CD4-positive, alpha-beta memory T cell (primary cell): ENCODE measurements at places on chromosomes 1 and 21.
A peak's percentile ranks its signal among the peaks of the same experiment; 100 is the strongest.

DNA sequence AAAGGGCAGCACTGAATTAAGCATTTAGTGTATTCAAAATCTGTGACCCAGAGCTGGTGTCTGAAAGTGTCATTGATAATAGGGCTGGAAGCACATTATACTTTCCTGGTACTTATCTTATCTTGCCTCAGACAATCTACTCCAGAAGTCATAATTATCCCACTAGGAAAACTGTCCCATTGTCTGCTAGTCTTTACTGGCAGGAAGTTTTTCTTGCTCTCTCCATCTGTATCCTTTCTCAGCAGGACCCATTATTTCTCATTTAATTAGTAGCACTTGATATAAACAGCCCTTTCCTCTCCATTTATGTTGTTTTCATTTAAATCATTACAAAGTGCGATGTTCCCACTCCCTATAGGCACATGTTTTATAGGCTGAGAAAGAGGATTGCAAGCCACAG, 36.5 kb upstream of the BARHL2 start:
- no peak for DNase-seq

DNA sequence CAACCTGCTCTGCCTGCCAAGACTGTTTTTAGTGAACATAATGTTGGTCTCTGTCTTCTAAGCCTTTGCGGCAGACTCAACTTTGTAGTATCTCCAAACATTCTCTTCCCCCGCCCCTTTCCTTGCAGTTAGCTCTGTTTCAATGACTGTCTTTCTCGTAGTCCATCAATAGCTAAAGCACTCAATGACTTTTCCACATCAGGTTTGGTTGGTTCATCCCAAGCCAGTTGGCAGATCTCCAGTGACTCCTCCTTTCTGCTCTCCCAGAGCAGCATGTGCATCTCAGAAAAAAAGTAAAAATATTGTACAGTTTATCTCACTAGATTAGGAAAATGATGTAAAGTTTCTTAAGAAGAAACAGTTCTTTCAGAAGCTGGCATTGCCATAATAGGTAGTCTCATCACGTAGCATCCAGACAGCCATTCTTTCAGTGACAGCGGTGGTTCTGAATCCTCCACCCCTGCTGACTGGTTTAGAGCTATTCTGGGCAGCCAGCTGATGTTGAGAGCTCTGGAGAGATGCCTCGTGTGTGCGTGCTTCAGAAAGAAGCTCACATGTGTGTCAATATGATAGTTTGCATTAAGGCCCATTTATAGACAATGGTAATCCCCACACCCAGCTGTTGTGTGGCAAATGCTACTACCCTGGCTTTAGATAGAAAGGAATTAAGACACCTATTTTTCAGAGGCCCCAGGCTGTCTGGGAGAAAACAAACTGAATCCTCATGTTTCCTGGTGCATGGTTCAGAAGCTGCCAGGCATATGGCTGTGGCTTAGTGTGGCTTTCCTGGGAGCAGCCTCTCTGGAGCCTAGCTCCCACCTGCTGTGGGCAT, 53.2 kb downstream of the CNN3 start:
- no peak for DNase-seq

GRCh38 chr1:28193701-28194161, 17.2 kb upstream of the PTAFR start:
- no peak for DNase-seq

DNA sequence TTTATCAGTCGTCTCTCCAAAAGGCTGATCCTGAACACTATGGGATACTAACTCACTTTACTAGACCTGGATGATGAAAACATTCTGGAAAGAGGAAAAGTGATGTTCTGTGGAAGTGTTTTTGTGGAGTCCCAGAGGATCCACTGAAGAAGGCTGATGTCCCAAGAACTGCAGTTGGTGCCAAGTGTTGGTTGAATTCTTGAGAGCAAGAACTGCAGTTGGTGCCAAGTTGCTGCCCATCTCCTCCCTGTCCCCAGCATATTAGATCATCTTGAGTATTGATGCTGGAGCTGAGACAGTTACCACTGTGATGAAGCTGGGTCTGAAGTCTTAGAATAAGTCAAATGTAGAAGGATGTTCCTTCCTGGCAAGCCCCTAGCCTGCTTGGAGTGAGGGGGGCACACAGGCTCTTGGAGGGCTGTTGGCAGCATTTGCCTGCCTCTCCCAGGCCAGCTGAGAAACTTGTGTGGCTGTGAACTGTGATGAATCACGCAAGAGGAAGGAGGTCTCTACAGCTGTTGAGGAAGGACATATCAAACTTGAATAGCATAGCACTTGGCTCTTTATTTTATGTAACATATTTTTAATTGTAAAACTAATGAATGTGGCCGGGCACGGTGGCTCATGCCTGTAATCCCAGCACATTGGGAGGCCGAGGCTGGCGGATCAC, 48.1 kb downstream of the DNAJC6 start:
- DNase-seq: no peak

DNA sequence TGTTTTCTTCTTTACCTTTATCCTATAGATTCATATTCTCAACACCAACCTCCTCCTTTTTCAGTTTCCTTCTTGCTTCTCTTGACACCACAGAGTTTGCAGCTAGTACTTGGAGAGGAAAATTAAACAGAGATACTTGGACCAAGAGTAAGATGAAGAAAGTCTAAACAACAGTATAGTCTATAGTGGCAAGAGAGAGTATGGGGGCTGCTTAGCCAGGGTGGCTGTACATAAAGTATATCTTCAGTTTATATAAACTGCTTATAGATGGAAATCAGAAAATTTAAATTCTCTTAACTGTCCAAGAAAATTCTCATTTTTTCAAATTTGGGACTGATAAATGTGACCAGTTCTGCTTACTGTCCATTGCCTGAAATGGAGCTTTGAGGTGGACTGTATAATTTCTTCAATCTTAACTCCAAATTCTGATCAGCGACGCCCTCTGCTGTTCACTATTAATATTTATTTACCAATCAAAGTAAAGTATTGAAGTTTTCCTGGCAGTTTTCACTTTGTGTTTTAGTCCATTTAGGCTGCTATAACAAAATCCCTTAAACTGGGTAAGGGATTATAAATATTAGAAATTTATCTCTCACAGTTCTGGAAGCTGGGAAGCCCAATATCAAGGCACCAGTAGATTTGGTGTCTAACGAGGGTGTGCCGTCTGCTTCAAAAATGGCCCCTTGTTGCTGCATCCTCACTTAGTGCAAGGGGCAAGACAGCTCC, 14.8 kb upstream of the METTL18 start:
- peak; percentile 37 for DNase-seq

DNA sequence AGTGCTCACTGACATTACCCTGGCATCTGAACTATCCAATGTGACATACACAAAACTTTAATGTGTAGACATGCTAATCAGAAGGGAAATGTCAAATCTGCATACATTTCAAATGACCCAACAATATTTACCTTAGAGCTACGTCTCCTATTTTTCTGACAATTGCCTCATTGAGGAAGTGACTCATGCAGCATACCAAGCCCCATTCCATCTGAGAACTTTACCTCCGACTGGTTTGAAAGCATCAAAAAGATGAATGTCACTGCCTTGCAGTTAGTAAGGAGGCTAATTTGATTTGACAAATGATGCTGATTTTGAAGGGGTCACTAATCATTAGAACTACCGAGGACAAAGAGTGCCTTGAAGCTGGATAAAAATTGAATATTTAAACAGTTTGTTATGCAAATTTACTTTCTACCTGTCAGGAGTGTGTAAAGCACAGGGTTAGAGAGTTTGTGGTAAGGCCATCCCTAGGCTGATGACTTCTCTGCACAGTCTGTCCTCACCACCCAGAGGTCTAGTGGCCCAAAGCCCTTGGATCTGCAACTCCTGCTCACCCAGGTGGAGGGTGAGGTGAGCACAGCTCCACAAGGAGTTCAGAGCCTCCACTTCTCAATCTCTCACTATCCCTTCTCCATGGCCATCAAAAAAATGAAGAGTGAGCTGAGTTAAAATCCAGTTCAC, 500.3 kb upstream of the C1orf87 start:
- no peak for DNase-seq

DNA sequence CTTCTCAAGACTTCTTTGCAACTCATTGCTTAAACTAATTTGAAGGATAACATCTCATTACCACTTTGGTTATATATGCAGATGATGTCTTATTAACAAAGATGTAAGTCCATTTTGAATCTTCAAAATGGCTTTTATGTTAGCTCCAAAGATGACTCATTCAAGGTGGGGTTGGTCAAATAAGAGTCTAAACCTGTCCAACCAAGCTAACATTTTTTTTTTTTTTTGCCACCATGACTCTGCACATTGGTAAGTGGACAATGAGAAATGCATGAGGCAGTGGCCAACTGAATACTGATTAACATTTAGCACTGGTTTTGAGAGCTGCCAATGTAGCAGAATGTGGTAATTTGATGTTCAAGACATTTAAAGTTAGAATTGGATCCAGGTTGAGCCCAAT, 278 bp upstream of the KRTAP27-1 start:
- DNase-seq: no peak

- DNase-seq: no peak
Observed at GRCh38 chr1:110607536-110608230, 1.5 kb upstream of the KCNA2 start.

GRCh38 chr1:112826217-112826944, 111.2 kb upstream of the PPM1J start:
- DNase-seq: no peak

- peak; percentile 26 for DNase-seq
Observed at GRCh38 chr1:36703526-36704208, 221.0 kb upstream of the CSF3R start.

- no peak for DNase-seq
Observed at GRCh38 chr1:189431447-189431846, 1046.2 kb downstream of the BRINP3 start.

DNA sequence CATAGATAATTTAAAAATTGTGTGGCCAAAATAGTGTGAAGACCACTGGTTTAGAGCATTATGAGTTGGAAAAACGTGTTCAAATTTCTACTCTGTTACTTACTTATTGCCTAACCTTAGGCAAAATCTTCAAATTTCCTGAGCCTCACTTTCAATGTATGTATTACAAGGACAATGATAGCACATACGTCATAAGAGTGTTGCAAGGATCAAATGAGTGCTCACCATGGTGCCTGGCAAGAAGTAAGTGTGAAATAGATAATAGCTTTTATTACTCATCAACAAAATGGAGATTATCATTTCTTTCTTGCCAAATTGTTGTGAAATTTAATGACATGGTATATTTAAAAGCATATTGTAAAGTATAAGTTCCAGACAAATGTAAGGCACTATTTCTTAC, 57.2 kb downstream of the FH start:
- no peak for DNase-seq

GRCh38 chr1:33167650-33168447, 14.0 kb downstream of the TRIM62 start:
- no peak for DNase-seq

DNA sequence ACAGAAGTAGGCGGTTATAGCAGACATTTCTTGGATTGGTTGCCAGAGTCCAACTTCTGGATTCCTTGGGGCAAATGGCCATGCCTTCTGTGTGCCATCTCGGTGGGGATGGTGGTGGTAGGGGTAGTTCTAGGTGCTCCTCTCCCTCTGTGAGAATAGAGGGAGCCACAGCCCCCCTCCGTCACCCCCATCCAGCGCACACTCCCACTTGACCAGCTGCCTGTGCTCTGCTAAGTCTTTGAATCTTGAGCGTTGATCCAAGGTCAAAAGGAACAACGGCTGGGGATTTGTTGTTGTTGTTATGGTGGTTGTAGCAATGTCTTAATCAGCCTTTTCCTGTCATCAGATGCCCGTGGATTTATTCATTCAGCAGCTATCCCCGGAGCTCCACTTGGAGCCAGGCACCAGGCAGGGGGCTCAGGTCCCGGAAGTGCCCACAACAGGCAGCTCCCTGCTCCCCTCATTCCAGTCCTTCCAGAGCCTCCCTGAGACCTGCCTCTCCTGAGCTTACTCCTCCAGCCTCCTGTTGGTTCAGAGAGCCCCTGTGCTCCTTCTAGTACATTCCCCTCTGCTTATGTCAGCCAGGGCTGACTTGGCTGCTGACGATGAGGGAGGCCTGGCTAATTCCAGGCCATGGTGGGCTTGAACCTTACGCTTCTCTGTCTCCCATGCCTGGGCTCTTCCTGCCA, 146.6 kb upstream of the WNT4 start:
- no peak for DNase-seq

DNA sequence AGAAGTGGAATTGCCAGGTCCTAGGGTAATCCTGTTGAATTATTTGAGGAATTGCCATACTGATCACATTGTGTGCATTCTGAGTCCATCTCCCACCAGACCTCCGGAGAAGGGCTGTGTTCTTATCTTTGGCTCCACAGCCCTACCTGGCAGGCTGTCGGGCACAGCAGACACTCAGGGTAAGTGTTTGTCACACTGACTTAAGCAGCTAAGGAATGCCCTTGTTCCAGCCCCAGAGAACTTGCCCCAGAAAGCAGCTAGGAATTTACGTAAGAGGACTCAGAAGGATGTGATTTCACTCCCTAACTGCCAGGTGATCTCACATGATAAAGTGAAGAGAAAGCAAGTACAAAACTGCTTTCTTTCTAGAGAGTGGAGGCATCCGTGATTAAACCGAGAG, 21.0 kb downstream of the VASH2 start:
- DNase-seq: no peak

- DNase-seq: no peak
Observed at GRCh38 chr1:60185684-60186083, 112.1 kb upstream of the C1orf87 start.

- no peak for DNase-seq
Observed at GRCh38 chr1:54987427-54987826, 7.0 kb downstream of the TMEM61 start.

DNA sequence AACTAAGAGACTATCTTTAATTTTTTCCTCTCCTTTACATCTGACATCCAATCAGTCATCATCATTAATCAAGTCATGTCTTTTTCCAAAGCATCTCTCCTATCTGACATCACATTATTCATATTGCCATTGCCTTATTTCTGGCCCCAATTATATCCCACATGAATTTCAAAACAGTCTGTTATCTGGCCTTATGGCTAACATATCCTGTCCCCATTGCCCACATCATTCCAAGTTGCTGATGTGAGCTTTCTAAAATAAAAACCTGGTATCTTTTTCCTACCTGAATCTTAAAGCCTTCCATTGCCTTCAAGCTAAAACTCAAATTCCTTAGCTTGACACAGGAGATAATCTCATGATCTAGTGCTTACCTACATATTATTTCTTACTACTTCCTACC, 283.9 kb downstream of the LRRC40 start:
- no peak for DNase-seq
